SK-MEL-5 (cell line): ENCODE measurements at places on chromosomes 2 and 18.
A peak's percentile ranks its signal among the peaks of the same experiment; 100 is the strongest.

- no peak for DNase-seq
Measured at GRCh38 chr18:58501066-58501896, 127.6 kb downstream of the ALPK2 start.

DNA sequence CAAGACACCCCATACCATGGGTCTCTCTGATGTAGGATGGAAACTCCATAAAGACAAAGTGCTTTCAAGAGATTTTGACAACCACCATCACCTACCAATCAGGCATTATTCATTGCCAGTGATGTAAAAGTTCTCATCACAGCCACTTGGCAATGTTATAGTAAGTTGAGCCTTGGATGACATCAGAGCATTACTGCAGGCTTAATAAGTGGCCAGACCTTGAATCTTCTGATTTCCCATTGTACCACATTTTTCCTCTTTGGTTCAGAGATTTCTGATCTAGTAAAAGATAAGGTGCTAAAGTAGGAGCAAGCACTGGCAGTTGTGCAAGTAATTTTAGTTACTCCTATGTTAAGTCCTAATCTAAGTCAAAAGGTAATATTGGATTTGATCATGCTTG lies 36.5 kb downstream of the OSR1 start:
- no peak for DNase-seq

DNA sequence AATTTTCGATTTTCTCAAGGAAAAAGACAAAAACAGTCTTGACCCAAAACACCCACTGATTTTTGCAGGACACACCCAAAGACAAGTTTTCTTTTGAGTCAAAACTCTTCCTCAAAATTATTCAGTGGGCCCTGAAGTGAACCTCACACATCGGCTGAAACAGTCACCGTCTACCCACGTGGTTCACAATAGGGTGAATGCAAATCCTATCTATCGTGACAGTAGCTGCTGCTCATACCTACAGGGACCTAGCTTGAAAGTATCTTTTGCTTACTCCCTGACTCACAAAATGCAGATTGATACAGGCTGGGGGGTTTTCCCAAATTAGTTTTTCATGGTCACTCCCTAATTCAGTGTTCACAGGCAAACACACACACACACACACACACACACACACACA lies 10.7 kb upstream of the CD226 start:
- no peak for DNase-seq

- DNase-seq: peak; percentile 39
Measured at GRCh38 chr2:57444752-57445430, 601.7 kb upstream of the VRK2 start.

DNA sequence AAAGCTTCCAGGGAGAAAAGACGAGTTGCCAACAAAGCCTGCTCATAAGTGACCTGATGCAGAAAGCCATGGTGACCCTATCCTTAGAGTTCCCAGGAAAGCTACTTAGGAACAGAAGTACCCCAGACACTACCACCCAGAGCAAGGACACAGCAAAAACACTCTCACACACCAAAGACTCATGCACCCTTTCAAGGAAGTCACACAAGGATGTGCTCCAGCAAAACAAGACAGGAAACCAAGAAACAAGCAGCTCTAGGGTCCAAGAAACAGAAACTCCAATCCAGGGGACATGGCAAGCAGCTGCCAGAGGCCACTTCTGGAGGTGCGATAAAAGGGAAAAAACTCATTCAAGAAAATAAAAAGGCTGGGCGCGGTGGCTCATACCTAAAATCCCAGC lies 5.7 kb downstream of the KIF1A start:
- no peak for DNase-seq

- no peak for DNase-seq
Measured at GRCh38 chr2:7919510-7919909, 762.3 kb upstream of the ID2 start.

DNA sequence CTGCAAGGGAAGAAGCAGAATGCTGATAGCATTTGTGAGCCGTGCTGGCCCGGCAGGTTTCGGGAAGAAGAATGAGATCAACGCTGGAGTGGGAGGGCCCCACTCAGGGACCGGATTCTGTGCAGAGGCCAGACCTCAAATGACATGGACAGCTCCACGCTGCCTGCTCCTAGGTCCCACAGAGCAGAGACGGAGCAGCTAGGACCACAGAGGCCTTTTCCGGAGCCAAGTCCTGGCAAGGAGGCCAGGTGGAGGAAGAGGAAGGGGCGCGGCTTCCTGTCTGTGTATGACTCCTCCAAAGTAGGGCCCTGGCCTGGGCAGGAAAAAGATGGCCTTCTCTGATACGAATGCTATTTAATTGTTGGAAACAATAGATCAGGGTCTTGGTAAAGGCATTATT lies 139.9 kb downstream of the LRRC30 start:
- no peak for DNase-seq

DNA sequence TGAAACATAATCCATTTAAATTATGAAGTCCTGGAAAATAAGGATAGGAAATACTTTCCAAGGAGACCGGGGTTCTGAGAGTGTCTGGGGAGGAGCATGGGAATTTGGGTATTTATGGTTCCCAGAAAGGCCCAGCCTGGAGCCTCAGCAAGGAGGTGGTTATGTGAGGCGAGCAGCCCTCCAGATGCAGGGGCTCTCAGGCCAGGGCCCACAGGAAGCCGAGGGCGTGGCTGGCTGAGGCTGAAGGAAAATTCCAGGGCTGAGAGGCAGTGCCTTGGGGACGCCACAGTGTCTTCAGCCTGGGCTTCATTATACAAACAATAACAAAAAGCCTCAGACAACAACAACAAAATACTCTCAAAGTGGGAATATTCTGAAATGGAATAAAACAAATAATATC lies 86.9 kb upstream of the SERPINE2 start:
- no peak for DNase-seq

DNA sequence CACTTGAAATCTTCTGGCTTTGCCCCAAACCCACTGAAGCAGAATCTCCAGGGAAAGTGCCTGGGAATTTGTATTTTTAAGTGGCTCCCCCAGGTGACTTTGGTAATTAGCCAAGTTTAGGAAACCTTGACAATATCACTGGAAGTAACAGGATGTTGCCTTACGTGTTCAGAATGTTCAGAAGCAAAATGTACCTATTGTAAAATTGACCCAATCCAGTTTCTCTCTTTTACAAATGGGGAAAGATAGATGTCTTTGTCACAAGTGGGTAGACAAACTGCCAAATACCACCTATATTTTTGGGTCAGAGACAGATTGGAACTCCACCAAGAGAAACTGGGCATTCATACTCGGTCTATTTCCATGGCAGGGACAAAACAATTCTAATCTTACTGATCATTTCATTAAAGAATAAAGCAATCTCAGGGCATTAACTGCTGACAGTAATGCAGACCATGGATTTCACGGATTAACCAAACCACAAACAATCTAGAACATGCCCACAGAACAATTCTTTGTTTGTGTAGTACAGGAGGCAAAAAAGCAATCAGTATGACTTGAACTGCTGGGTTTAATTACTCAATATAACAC lies 255.8 kb downstream of the ERBB4 start:
- no peak for DNase-seq

GRCh38 chr18:6056171-6056910 lies 161.0 kb upstream of the TMEM200C start:
- no peak for DNase-seq

GRCh38 chr18:44392933-44393332 lies 287.8 kb upstream of the SETBP1 start:
- DNase-seq: no peak

DNA sequence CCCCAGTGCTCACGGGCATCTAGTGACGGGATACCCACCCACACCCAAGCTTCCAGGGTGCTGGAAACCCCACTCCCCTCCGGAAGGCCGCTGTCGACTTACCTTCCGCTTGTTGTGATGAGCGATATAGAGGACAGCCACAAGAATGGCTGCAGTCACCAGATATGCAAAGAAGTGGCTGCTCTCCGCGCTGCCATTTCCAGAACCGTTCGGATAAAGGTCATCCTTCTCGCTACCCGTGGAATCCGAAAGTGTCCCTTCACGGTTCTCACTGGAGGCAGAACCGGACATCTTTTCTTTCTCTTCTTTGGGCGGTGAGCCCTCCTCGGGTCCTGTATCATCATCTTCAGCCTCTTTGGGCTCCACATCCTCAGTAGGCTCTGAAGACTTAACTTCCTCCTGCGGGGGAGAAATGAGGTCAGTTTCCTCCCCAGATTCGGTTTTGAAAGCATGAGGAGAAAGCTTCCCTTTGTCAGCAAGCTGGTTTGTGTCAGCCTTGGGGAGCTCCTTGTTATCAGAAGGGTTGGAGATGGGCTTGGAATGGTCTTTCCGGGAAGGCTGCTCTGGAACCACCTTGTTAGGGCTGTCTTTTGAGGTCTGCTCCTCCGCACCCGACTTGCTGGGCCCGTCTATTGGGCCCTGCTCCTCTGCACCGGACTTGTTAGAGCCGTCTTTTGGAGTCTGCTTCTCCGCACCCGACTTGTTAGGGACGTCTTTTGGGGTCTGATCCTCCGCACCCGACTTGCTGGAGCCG lies 1.2 kb downstream of the TGOLN2 start:
- DNase-seq: no peak

- DNase-seq: no peak
Measured at GRCh38 chr2:200662727-200663126, 76.9 kb downstream of the AOX1 start.

GRCh38 chr2:19648583-19648982 lies 253.2 kb downstream of the TTC32 start:
- DNase-seq: no peak

- DNase-seq: no peak
Measured at GRCh38 chr2:181223234-181223633, 234.0 kb upstream of the ITGA4 start.

DNA sequence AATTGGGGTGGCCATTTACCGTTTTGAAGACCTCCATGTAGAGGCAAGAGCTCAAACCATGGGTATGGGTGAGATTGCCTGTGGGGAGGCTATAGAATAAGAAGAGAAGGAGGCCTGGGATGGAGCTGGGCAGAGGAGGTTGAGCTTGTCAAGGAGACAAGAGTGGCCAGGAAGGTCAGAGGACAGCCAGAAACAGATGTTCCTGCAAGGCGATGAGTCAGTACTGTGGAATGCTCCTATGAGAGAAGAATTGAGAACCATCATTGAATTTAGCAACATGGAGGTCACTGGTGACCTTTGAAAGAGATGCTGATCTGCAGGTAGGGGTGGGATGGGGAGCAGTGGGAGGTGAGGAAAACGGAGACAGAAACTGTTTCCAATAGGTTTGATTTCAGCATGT lies 3.5 kb downstream of the ACSL3 start:
- DNase-seq: peak; percentile 71

DNA sequence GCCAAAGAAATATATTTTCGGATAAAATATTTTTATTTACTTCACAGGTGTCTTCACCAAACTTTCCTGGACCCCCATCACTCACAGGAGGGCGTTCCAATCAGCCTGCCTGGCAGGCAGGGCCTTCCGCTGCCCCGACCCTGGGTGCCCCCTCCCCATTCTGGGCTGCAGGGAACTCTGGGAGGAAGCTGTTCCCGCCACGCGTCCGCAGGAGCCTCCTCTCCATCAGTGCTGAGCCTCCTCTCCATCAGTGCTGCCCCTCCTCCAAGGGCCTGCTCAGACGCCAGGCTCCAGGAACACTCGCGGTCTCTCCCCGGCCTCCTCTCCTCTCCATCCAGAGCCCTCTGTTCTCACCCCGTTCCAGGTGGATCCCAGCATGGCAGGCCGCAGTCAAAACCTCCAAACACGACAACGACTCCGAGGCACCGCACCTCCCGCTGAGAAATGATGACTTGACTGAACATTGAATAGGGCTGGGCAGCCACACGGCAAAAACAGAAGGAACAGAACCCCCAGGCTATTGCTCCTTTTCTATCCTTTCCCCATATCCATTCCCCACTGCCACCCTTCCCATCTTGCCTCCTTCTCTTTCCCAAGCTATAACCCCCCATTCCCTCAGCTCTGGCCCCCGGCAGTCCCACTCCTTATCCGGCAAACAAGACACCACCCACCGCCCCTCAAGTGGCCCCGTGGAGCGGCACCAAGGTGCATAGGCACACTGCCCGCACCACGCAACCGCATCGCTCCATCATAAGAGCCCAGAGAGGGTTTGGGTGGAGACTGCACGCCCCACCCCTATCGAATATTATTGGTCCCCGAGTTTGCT lies 268.6 kb upstream of the RAB6C start:
- DNase-seq: no peak

GRCh38 chr2:31217465-31218200 lies at the start of gene CAPN14:
Gene CAPN14 (minus strand): TSS chr2:31217515. CDS start chr2:31205447, 12,068 bp downstream.
- no peak for DNase-seq

- peak; percentile 85 for DNase-seq
Measured at GRCh38 chr2:70686577-70687460, 81.2 kb downstream of the ADD2 start.

GRCh38 chr18:1760901-1761300 lies 810.4 kb downstream of the METTL4 start:
- no peak for DNase-seq

DNA sequence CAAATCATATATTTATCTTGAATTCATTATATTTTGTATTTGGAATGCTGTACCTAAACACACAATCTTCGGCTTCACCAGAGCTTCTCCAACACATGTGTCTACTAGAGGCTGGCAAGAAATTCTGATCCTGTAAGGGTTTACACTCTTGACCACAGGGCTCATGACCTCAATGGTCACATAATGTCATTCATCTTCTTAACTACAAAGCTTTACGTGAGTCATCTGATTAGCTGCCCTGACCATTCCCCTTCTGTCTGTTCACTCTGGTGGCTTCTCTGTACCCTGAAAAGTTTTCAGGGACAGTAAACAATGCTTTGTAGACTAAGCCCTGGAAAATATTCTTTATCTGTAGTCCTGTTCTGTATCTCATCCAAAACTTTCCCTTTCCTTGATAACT lies 423.9 kb downstream of the CMPK2 start:
- no peak for DNase-seq

- DNase-seq: no peak
Measured at GRCh38 chr2:240992572-240993291, 5.7 kb upstream of the SNED1 start.

DNA sequence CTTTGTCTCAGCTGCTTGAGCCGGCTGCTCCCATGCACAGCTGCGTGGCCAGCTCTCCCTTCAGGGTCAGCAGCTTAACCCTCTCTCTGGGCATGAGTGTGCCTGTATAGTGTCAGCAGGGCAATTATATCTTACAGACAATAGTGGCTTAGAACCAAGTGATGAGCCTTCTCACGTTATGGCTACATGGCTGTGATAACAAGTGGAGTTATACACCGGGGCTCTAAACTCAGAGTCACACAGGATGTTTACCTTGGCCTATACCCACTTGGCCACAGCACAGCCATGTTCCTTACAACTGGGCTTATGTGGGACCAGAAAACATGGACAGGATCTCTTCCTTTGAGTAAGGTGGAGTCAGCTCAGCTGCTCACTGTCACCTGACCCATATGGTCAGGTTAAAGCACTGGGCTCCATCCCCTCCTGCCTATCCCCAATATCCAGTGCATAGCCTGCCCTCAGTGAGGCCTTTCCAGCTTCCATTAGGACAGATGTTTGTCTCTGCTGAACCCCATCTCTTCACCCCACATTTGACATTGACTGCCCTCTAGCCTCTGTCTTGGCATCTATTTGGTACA lies 294.2 kb upstream of the NCKAP5 start:
- DNase-seq: no peak

- no peak for DNase-seq
Measured at GRCh38 chr2:228866781-228867180, 404.3 kb downstream of the PID1 start.
